ENCODE measurements at places on chromosomes 12 and 14. TPM values are rescaled to one million over a fixed set of nuclear protein-coding genes. Genes with fewer than 3 reads are reported as not detected.

TRPV4 gene
- total RNA-seq = 2.5 TPM

KRT71 gene
- under 0.01 TPM for total RNA-seq

AICDA gene
- not detected for total RNA-seq

CBLN3 gene
- 0.87 TPM for total RNA-seq

HOXC5 gene
- 0.79 TPM for total RNA-seq

TGFB3 gene
- 0.33 TPM for total RNA-seq

DIO2 gene
- 0.39 TPM for total RNA-seq

LRFN5 gene
- 0.87 TPM for total RNA-seq

PCNX4 gene
- 94.2 TPM for total RNA-seq

HOXC12 gene
- total RNA-seq = not detected

ZBTB42 gene
- total RNA-seq = 6.3 TPM

PGAM5 gene
- 35.5 TPM for total RNA-seq

NANOG gene
- total RNA-seq = under 0.01 TPM

PEX5 gene
- 22.0 TPM for total RNA-seq

TAS2R10 gene
- total RNA-seq = 1.6 TPM

EIF2S3B gene
- 1.2 TPM for total RNA-seq

GPR65 gene
- not detected for total RNA-seq

MTERF2 gene
- total RNA-seq = 2.7 TPM

RND1 gene
- not detected for total RNA-seq

AKAP6 gene
- 2.7 TPM for total RNA-seq

NID2 gene
- total RNA-seq = 830 TPM

PRPH gene
- not detected for total RNA-seq

PRKD1 gene
- total RNA-seq = 1.2 TPM

LHX5 gene
- 1.2 TPM for total RNA-seq

P2RX2 gene
- total RNA-seq = not detected

LRRC43 gene
- total RNA-seq = 1.2 TPM

ERP27 gene
- total RNA-seq = 14.1 TPM

SPTB gene
- total RNA-seq = 0.98 TPM

NOXRED1 gene
- 1.2 TPM for total RNA-seq

NPFF gene
- not detected for total RNA-seq

TAS2R13 gene
- total RNA-seq = 1.5 TPM

SCN8A gene
- 0.39 TPM for total RNA-seq

LMNTD1 gene
- not detected for total RNA-seq

TDP1 gene
- 18.0 TPM for total RNA-seq

NGB gene
- not detected for total RNA-seq

C14orf39 gene
- total RNA-seq = not detected

RNASE7 gene
- total RNA-seq = not detected

SRRM4 gene
- under 0.01 TPM for total RNA-seq

ADAMTS20 gene
- not detected for total RNA-seq

GPR68 gene
- total RNA-seq = 0.39 TPM

ANKS1B gene
- total RNA-seq = 8.0 TPM

KRT6C gene
- total RNA-seq = 6.3 TPM

GLS2 gene
- total RNA-seq = not detected

CACNA2D4 gene
- total RNA-seq = 3.9 TPM

SRSF9 gene
- 167 TPM for total RNA-seq

PTPRO gene
- total RNA-seq = not detected

IL22 gene
- total RNA-seq = not detected
